ENCODE measurements at places on chromosomes 6 and 20.

DNA sequence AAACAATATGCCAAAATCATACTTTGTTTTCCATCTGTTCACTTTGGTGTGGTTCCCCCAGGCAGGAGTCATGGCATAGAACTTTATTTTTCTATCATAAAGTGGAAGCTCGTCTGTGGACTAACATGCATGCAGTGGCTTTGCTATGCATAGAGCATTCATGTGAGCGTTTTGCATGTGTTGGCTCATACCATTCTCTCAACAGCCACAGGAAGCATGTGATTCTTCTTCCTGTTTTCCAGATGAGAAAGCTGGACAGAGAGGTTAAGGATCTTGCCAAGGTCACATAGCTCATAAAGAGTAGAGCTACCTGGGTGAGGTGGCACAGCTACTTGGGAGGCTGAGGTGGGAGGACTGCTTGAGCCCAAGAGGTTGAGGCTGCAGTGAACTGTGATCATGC, 123.4 kb upstream of the HDGFL1 start:
- no peak for DNase-seq

- no peak for DNase-seq
These were observed 34.9 kb downstream of the GMPR start for GRCh38 chr6:16273256-16273655.

- DNase-seq: no peak
These were observed 309.9 kb downstream of the BMP7 start for GRCh38 chr20:56956534-56956933.

DNA sequence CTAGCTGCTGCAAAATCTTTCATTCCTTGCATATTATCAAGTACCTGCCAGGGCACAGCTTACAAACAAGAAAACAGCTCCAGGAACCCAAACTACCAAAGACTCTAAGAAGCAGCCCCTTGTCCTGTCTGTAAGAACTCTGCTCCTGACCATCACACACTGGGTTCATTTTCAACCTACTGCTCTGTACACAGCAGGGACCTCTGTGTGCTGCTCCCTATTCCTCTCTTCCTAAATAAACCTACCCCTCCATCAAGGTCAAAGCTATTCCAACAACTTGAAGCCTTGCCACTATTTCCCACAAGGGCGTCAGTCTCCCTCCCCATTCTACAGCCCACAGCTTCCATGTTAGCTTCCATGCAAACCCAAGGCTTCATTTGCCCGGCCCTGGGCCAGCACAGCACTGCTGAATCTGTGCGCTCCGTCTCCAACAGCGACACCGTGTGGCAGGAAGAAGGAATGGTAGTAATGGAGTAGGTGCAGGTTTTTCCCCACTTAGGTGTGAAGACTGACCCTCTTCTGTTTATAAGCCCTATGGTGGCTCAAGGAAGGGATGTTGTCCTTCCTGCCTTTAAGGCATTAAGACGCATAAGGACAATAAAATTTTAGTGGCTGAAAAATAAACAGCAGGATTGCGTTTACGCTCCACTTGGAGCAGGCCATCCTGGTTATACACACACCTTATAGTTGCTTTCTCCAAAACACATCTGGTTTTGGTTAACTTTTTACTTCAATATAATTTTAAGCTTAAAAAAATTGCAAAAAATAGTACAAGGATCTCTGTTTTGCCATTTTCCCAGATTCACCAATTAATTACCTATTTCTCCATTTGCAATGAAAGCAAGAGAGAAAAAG, 115.2 kb upstream of the NXT1 start:
- peak; percentile 61 for DNase-seq

DNA sequence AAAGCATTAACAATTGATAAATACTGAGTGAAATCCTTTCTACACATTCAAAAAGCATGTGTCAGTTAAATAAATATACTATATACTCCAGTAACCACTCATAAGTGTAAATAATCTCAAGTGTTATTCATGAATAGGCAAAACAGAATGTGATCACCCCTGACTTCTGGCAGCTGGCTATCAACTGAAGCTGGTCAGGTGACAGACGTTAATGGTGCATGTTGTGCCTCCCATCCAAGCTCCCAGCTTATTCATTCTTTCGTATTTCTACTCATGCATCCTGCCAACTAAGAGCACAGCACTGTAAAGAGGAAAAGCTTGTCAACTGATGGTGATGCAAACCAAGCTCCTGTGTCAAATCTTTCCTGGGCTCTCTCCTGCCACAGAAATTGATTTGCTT, 7.7 kb downstream of the PSMB1 start:
- DNase-seq: no peak

- no peak for DNase-seq
These were observed 6.7 kb upstream of the ZFAND3 start for GRCh38 chr6:37812841-37813240.

GRCh38 chr6:17577059-17577458, 23.0 kb upstream of the FAM8A1 start:
- DNase-seq: no peak

DNA sequence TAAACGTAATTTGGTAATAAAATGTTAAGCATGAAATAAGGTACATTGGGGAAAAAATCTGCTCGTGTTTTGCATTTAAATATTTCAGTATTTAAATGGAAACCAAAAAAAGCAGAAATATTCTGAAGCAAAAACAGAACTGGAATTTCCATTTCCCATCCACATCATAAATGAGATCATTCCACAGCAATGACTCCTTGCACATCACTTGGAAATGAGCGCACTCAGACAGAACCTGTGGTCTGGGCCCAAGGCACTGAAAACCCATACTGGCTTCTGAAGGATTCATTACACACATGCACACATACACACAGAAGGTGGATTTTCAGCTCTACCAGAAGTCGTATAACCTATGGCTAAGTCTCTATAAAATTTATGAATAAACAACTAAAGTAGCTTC, 174.8 kb downstream of the IBTK start:
- DNase-seq: no peak

- no peak for DNase-seq
These were observed 8.2 kb downstream of the ZNF318 start for GRCh38 chr6:43361269-43361668.

DNA sequence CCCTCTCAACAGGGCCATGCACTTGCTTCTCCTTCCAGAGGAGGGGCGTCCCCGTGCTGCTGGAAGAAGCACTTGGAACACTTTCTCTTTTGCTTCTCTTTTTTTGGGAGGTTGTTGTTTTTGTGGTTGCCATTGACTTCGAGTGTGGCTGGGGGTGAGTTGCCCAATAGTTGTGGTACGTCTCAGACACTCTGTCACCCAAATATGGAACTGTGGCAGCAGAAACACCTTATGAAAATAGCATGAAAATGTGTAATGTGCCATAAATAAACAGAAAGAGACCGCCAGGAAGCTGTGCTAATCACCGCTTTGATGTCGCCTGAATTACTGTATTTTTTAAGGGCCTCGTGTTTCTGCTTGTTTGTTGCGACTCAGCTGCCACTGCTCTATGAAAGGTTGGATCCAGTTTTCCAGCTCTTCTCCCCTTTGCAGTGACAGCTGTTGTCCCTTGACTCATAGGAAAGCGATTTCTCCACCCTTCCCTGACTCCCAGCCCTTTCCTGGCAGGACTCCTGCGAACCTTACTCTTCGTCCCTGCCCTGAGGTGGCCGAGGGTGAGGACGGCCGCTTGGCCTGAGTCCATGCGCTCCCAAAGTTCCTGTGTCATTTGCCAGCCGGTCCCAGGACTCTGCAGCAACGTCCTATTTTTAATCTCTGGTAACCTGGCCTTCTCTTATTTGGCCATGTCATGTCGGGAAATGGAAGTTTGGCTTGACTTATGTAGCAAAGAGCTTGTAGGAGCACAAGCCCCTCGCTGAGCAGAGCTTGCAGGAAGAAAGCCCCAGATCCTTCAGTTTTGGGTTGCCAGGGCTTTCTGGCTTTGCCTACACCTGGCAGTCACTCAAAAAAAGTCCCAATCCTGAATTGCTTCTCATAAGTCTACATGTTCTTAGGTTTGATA, 694.6 kb downstream of the QKI start:
- DNase-seq: no peak

DNA sequence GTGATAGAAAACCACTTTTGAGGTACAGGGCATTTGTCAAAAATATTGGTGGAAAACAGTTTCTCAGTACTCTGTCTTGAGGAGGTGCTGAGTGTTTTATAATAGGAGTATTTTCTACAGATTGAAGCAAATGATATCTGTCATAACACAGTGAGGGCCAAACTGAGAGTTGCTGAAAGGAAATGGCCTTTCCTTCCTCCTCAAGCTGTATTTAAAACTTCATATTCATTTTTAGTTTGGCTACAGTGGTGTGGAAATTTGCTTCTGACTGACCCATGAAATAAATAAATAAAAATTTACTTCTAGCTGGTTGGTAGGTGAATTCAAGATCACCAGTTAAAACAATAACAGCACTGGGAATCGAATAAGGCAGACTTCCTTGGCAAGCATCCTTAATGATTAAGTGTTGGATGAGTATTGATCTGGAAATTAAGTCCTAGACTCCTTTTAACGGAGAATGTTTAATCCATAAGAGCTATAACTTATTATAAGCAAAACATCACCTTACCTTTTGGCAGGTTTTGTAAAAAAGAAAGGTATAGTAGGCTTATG, 828.6 kb upstream of the CITED2 start:
- DNase-seq: no peak

DNA sequence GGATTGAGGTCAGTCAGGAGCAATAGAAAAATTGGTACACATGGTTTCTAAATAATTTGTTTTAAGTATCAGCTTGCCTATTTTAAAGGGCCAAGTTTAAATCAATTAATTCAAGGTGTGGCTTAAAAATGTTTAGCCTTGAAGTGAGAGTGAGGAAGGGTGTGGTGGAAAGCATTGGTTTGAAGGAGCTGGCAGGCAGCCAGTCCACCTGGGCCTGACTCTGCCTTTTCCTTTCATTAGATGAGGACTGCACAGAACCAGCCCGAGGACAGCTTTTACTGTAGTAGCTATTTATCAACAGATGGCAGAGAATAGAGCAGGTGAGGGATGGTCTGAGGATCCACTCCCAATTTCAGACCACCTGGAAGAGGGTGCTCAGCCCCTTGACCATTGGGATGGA, 42.4 kb downstream of the DHX35 start:
- DNase-seq: peak; percentile 79

GRCh38 chr6:157514659-157515496, 133.9 kb downstream of the ZDHHC14 start:
- DNase-seq: no peak

- peak; percentile 24 for DNase-seq
These were observed 2.0 kb downstream of the EDEM2 start for GRCh38 chr20:35145141-35145564.

- peak; percentile 91 for DNase-seq
These were observed 23.2 kb upstream of the GCM1 start for GRCh38 chr6:53171605-53172467.

GRCh38 chr6:74113901-74114300, 417.9 kb downstream of the CD109 start:
- DNase-seq: no peak

DNA sequence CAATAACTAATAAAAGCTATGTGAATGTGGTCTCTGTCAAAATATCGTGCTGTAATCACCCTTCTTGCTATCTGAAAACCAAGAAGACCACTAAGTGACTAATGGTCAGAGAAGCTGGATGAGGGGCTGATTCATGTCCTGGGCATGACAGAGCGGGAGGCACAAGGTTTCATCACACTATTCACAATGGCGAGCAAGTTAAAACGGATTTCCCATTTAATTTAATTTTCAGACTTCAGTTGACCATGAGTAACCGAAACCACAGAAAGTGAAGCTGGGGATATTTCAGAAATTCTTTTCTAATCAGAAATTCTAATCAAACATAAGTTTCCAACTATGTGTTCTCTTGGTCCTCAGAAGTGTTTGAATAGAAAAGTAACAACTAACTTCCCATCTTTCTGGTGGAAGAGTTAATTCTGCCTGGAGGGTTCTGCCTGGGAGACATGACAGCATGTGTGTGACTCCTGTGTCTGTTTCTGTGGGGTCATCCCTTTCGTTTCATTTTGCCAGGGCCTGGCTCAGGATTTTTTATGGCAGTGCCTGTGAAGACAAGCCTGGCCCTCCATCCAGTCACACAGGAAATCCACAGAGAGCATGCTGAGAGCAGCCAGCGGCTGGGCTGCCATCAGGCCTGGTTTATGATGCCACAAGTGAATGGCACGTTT, 98.9 kb downstream of the FAM120B start:
- no peak for DNase-seq

GRCh38 chr20:59925899-59926298, 7.5 kb downstream of the SYCP2 start:
- no peak for DNase-seq

DNA sequence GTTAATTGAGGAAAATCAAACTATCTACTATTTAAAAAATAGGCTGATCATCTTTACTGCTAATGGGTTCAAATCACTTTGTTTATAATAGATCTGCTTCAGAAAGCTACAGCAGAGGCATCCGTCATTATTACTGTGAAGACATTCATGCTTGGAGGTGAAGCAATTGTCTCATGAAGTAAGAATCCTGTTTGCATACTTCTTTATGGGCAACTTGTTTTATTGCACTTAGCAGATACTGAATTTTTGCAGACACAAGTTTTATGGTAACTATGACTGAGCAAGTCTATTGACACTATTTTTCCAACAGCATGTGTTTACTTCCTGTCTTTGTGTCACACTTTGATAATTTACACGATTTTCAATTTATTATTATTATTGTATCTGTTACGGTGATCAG, 573.9 kb downstream of the RFPL4B start:
- no peak for DNase-seq

DNA sequence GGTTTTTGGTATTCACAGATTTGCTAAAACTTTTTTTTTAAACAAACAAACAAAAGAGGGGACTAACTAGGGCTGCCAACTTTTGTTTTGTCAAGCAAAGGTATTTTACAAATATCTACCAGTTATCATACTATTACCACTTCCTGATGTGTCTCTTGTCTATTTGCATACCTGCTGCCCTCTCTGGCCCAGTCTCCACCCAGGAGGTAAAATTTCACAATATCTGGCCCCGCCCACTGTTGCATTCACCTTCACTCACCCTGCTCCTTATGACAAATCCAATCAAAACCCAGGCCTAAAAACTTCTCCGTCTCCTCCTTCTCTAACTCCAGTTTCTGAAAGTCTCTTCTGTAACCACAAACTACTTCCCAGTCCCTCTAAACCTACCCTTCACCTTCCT, 82.2 kb downstream of the TRERF1 start:
- DNase-seq: peak; percentile 56

GRCh38 chr20:51759769-51760510, 8.2 kb downstream of the ATP9A start:
- no peak for DNase-seq

DNA sequence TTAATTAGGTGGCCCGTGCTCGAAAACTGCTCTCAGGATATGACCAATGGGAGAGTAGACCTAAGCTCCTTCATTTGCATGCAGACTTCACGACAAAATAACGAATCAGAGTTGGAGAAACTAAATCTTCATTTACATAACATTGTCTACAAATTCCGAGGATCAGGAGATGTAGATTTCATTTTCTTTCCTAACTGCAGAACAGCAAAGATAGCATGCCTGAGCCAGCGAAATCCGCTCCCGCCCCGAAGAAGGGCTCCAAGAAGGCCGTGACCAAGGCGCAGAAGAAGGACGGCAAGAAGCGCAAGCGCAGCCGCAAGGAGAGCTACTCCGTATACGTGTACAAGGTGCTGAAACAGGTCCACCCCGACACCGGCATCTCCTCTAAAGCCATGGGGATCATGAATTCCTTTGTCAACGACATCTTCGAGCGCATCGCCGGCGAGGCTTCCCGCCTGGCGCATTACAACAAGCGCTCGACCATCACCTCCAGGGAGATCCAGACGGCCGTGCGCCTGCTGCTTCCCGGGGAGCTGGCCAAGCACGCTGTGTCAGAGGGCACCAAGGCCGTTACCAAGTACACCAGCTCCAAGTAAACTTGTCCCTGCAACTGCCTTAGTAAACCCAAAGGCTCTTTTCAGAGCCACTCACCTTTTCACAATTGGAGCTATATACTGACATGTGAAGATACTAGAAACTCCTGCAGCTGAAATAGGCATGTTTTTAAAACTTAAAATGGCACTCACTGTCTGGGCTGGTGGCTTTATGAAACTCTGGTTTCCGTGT, 96.5 kb downstream of the HFE start:
- peak; percentile 78 for DNase-seq
